Effector CD8-positive, alpha-beta T cell (primary cell): ENCODE measurements at places on chromosomes 1 and 21.

DNA sequence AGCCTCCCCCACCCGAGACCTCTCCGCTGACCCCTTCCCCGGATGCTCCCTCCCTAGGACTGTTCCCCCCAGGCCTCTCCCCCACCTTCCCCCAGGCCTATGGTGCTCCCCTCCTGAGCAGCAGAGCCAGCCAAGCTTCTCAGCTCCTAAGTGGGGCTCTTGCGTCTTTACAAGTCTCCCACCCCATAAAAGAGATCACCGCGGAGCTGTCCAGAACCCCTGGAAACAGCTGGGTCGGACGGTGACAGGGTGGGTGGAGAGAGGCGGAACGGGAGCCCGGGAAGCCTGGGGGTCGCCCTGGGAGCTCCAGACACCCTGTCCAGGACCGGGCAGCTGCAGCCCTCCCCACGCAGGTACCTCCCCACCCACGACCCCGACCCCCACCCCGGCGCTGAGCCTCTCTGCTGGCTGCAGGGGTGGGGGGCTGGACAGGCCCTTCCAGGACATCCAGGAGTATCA lies 61.2 kb downstream of the WNT9A start:
- DNase-seq = no peak

DNA sequence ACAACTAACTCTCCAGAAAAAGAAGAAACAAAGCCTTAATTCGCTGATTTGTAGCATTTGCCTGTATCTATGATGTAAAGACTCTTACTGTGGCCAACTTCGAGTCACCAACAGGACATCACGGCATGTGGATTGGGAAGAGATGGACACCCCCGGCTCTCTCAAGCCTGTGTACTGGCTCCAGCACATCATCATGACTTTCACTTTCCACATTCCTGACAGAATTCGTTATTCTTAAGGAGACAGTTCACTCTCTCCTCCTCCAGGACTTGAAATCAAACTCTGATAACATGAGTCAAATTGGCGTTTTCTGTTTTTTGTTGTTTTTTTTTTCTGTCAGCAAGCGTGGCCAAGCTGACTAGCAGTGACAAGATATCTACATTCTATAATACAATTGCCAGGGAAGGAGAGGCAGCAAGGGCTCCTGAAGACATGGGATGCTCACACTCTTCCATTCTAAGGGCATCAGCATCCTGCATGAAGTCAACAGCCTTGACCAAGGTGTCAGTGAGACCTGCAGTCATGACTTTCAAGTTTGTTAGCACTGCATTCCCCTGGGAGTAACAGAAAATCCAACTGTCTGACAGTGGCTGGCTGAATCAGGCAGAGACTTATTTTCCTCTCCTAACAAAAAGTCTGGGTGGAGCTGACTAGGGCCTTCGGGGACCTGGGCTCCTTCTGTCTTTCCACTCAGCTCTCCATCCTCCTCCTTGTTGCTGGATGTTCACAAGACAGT lies 13.3 kb upstream of the TRAF3IP3 start:
- DNase-seq = no peak

- no peak for DNase-seq
These were observed 122.6 kb downstream of the GRIK3 start for GRCh38 chr1:36911561-36912364.

DNA sequence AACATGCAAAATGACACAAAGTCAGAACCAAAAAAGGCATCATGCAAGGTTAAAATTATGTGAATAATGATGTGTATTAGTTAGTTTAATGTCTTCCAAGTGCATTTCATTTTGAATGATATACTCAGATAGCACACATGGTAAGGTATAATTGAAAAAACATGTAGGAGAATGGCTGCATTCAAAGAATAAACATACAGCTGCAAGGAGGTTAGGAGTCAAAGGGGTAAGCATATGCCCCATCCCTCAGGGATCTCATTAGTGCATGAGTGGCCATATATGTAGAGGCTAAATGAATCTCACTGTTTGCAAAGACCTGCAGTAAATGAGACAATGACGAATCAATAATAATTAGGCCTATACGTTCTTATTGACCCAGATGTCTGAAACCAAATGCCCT lies 179.7 kb upstream of the HOOK1 start:
- DNase-seq = no peak

- no peak for DNase-seq
These were observed 162.6 kb downstream of the TSEN15 start for GRCh38 chr1:184214128-184214527.

- DNase-seq = no peak
These were observed 62.4 kb upstream of the NGF start for GRCh38 chr1:115400426-115400825.
